ENCODE measurements at places on chromosomes 1 and 21.

- DNase-seq = no peak
These were observed 5.4 kb downstream of the ANGPTL7 start for GRCh38 chr1:11194407-11195176.

DNA sequence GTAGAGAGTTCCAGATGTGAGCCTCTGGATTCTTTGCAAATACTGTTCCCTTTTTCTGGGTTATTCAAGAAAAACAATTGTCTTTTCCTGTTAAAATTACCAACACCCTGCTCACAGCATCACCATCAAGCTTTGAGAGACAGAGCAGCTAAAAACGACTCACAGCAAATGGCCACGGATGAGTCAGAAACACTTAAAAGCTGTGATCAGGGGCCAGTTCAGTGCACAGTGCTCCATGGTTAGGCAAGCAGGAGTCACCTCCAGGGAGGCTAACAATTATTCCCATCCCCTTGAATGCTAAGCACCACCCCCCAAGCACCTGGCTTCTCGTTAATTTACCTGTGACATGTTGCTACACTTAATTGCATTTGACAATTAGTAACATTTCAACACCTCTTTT, 128.4 kb upstream of the CAMK1G start:
- DNase-seq = no peak

- DNase-seq = no peak
These were observed 3.0 kb upstream of the ID3 start for GRCh38 chr1:23562137-23562876.

- no peak for DNase-seq
These were observed 154.7 kb downstream of the PTGER3 start for GRCh38 chr1:70892930-70893329.

DNA sequence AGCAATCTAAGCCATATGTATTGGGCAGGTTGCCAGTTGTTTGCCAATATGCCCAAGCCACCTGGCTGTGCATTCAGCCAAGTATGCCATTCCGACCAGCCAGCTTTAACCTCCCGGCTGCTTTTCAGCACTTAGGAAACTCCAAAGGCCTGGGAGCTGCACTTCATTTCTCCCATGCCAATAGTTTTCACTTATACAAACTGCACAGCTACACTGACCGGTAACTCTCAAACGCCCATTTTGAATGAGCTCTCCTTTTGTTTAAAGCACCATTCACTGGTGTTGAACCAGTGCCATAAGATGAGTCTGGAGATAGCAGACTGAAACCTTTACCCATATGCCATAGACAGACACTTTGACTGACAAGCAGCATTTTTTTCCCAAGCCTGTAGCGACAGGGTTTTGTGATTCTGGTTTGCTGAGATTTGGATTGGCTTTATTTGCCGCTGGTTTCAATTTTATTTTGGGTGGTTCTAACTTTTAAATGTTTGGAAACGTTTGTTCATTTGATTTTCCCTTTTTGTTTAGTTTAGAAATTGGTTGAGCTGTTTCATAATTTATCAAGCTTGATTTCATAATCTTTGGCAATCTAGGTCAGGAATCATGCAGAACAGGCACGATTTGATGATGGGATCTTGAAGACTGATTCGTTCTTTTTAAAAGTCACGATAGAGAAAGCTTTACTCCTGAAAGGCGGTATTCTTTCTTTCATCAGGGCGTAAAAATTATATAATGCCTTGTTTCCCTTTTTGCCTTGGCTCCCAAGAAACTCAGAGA, 144.6 kb downstream of the NFIA start:
- DNase-seq = no peak

DNA sequence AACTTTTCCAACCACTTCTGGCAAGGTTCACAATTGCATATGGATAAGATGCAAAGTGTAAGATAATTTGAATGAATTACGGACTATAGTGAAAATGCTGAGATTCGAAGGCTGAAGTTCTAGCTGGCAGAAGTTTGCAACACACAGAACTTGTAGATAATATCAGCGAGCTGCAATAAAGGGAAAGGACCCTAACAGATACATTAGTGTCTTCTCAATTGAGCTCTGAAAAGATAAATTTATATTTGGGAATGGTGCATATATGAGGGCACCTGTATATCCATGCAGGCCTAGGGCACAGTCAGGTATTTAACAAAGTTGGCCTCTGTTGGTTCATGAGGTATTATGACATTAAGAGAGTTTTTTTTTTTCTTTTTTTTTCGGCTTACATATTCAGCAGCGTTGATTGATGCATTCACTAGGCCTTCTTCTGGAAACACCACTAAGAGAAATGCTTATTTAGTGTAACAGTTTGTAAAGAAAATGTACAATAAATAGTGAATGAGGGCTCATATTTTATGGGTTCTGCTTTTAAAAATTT, 2.2 kb downstream of the NFIA start:
- no peak for DNase-seq

DNA sequence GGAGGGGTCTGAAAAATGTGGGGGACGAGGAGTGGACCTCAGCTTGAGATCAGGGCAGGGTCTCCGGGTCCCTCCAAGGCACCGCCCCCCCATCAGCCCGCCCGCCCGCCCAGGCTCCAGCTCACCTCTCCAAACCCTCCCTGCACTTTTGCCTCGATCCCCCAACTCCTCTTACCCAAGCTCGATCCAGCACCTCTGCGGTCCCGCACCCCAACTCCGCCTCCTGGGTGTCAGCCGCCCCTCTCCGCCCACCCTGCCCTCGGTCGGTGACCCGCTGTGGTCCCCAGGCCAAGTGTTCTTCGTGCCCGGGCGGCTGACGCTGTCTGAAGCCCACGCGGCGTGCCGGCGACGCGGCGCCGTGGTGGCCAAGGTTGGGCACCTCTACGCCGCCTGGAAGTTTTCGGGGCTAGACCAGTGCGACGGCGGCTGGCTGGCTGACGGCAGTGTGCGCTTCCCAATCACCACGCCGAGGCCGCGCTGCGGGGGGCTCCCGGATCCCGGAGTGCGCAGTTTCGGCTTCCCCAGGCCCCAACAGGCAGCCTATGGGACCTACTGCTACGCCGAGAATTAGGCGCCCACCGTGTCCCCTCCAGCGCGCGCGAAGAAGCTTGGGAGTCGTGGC, 5.7 kb downstream of the HAPLN2 start:
- no peak for DNase-seq

GRCh38 chr1:235022341-235022980, 106.2 kb downstream of the TOMM20 start:
- DNase-seq = no peak

DNA sequence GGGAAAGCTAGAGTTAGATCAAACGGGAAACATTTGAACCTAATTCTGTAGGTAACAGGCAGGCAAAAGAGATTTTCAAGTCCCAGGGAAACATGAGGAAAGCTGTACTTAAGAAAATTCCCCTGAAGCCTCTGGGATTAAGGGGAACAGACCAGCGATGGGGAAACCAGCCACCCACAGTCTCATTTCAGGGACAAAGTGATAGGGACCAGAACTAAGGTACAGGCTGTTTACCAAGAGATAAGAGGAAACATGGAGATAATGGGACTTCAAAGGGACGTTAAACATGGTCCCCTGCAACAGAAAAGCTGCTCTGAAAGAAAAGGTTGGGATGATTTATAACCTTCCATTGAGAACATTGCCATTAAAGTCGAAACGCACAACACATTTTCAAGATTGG, 84.4 kb downstream of the NTPCR start:
- no peak for DNase-seq

DNA sequence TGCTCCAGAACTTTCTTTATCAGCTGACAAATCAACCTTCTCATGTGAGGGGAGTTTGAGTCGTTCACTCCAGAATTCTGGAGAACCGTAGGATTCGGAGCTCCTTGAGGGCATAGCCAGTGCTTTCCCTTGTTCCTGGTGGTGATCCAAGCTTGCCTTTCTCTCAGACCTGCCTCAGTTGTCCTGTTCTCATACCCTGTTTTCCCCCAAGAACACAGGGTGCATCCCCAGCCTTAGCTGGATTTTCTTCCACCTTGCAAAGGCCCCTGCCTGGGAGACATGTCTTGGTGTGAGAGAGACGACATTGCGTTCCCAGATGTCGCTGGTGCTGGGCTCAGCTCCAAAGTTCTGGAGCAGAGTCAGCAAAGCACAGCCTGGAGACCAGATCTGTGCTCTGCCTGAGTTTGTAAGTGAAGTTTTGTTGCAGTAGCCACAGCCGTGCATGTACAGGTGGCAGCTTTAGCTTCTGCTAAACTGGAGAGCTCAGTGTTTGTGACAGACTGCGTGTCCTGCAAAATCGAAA, 40.0 kb downstream of the ABCG1 start:
- DNase-seq = no peak

All from CD4-positive, alpha-beta T cell treated with Interleukin-1 beta for 1 hour (primary cell).